ENCODE measurements at places on chromosomes 1 and 21.

DNA sequence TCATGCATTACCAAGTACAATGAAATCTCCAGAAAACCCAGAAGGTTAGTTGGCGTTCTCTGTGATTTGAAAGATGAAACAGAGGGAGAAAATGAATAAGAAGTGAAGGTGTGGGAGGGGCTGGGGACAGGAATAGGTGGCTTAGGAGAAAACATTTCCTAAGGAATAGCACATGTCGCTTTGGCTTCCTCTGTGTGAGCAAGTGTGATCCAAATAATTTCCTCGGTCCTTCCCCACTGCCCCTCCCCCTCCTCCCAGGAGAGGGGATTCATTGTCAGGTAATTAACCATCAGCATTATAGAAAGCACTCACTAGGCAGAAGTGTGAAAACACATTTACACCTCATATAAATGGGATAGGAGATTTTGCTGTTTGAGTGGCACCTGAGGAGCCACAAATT lies 105.5 kb downstream of the NUF2 start:
- peak; percentile 45 for DNase-seq

DNA sequence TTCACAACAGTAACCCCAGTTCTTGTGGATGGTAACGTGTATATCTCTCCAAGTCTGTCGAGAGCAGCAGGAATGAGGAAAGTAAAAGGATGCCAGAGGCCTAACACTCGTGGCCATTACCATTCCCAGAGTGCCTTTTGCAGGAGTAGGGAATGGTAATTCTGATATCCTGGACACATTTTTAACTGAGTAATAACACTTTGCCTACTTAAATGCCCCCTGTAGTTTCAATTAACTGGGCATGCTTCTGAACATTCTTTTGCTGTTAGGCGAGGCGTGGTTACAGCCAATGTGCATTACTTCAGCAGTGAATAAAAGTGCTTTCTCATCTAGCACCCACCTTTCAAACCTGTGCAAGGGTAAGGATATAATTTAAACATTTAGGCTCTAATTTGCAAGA lies 258.5 kb upstream of the ADGRL2 start:
- DNase-seq, result no peak

DNA sequence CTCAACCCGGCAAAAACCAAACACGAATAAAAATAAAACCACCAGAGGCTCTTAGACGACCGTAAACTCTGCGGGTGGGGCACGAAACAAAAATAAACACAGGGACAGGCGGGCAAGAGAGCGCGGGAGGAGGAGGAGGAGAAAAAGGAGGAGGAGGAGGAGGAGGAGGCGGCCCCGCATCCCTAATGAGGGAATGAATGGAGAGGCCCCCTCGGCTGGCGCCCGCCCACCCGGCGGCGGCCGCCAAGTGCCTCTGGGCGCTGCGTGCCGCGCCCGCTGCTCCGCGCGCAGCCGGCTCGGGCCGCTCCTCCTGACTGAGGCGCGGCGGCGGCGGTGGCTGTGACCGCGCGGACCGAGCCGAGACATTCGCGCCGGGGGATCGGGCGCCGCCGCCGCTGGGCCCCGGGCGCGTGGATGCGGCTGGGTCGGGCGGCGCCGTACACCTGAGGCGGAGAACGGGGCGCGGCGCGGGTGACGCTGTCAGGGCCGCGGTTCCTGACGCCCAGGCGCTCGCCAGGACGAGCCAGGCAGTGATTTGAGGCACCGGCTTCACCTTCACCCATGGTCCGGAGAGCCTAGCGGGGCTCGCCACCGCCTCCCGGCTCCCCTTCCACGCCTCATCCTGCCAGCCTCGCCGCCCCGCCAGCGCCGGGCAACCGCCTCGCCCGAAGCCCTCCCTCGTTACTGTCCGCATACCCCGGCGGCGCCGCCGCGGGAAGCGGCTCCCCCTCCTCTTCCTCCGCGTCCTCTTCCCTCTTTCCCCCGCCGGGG lies at the start of gene MARK1:
TSS of gene MARK1 (plus strand) at position 229 of the 771 bp plus-strand sequence. CDS start 687 bp downstream, outside the sequence.
- peak; percentile 78 for DNase-seq

GRCh38 chr1:179366093-179366800 lies 476 bp downstream of the AXDND1 start:
- DNase-seq, result no peak

- DNase-seq, result peak; percentile 77
These were observed 506 bp downstream of the SSX2IP start for GRCh38 chr1:84689514-84690396.

DNA sequence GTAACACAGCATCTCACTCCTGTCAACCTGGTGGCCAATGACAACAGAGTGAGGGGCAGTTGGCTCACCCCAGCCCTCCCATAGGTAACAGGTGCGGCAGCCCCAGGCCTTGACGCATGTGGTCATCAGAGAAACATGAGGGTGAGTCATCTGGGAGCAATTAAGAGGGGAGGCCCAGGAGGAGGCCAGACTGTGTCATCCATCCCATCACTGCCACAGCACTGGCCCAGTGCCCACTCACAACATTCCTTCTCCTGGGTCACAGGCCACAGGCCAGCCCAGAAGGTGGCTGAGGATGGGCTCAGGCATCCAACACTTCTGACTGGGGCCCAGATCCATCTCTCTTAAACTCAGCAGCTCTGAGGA lies 17.1 kb downstream of the TEX35 start:
- DNase-seq, result no peak

- no peak for DNase-seq
These were observed 573.1 kb downstream of the USP25 start for GRCh38 chr21:16302851-16303282.

GRCh38 chr1:55313903-55314302 lies 98.7 kb upstream of the USP24 start:
- no peak for DNase-seq

DNA sequence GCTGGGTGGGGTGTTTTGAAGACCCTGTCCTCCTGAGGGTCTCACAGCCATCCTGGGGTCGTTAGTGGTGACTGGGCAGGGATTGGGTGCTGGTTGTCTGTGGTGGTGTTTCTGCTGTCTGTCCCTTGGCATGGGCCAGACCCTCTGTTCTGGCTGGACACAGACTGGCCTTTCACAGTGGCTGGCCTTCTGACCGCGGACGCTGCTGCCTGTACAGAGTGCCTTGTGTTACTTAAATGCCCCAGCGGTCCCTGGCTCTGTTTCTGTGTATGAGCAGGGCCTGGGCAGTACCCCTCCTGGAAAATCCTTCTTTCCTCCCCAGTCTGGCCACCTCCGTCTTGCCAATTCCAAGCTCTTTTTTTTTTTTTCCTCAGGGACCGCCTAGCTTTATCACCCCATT lies 50.9 kb downstream of the SH3BGR start:
- no peak for DNase-seq

DNA sequence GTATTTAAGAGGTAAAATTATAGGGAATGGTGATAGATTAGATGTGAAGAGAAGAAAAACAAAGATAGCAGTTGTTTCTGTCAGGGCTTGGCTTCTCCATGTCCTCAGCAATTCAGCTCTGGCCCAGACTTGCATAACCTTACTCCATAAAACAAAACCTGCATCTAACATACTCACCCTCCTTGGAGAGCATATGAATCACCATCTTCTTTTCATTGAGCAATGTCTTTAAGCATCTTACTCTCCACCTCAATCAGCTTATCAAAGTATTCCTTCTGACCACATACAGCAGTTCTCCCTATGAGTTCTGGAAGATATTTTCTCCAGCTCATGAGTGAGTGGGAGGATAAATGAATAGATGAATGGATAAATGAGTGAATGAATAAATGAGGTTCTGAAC lies 49.0 kb downstream of the RAB3B start:
- no peak for DNase-seq

DNA sequence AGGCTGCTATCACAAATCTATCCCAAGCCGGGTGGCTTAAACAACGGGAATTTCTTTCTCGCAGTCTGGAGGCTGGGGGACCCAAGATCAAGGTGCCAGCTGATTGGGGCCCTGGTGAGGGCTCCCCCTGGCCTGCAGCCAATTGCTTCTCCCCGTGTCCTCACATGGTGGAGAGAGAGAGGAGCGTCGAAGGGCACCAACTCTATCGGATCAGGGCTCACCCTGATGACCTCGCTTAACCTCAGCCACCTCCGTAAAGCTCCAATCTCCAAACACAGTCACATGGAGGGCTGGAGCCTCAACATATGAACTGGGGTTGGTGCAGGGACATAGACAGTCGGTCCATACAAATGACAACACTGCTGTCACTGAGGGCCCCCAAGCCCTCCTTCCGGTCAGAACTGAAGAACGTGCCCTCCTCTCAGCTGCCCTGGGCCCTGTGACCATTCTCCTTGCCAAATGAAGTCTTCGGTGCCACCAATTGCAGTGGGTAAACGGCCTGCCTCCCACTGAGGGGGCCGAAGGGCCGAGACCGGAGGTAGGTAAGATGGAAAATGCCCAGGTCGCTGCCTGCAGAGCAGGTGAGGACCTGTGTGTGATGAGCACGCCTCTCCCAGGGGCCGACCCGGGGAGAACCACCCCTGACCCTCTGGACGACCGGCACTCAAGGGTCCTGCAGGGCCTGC lies 211.0 kb downstream of the TOMM20 start:
- DNase-seq, result no peak

- peak; percentile 37 for DNase-seq
These were observed 55.8 kb upstream of the CLDN14 start for GRCh38 chr21:36535618-36536241.

GRCh38 chr1:70234733-70235132 lies 13.6 kb downstream of the SRSF11 start:
- no peak for DNase-seq

- DNase-seq, result no peak
These were observed 1.8 kb upstream of the PGBD5 start for GRCh38 chr1:230427981-230428380.

DNA sequence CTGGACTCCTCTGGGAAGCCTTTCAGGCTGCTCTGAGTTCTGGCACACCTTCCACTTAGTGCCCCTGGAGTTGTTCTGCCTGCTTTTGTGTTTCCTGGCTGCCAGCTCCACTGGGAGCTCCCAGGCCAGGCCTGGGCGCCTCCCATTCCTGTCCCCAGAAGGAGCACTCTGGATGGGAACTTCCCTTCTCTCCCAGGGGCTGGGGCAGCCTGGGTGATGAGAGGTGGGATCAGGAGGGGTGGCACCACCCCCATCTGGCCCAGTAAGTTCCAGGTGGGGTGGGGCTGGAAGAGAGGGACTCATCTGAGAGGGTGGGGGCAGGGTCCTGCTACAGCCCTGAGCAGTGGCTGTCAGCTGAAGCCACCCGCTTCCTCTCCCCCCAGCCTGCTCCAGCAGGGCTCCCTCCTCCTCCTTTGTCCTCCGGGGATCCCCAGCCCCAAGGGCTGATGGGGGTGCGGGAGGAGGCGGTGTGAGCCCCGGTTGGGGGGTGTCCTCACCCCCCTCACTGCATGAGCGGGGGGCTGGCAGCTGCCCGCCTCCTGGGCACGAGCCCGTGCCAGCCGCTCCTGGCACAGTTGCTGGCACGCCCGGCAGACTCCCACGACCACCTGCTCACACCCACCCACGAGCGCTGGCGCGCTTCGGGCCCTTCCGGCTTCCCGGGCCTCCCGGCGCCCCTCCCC lies 4.7 kb downstream of the FOXO6 start:
- no peak for DNase-seq

- no peak for DNase-seq
These were observed 466.8 kb downstream of the DSCAM start for GRCh38 chr21:40379881-40380810.

DNA sequence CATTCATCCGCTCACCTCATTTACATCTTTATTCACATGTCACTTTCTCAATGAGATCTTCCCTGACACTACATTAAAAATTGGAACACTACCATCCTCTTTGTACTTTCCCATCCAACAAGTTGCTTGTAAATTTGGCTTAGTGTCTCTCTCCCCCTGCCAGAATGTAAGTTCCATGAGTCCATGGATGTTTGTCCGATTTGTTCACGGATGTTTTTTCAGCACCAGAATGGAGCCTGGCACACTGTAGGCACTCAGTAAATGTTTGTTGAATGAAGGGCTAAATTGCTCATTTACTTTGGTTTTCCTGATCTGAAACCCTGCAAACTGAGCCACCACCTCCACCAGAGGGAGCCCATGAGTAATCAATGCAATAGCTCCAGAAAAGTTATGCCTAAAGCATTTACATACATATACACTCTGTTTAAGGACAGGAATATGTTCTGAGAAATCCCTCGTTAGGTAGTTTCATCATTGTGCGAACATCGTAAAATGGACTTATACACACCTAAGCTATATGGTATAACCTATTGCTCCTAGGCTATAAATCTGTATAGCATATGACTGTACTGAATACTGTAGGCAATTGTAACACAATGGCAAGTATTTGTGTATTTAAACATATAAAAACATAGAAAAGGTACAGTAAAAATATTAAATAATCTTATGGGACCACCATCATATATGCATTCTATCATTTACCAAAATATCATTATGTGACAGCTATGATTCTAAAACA lies 2.8 kb upstream of the EYA3 start:
- peak; percentile 60 for DNase-seq

DNA sequence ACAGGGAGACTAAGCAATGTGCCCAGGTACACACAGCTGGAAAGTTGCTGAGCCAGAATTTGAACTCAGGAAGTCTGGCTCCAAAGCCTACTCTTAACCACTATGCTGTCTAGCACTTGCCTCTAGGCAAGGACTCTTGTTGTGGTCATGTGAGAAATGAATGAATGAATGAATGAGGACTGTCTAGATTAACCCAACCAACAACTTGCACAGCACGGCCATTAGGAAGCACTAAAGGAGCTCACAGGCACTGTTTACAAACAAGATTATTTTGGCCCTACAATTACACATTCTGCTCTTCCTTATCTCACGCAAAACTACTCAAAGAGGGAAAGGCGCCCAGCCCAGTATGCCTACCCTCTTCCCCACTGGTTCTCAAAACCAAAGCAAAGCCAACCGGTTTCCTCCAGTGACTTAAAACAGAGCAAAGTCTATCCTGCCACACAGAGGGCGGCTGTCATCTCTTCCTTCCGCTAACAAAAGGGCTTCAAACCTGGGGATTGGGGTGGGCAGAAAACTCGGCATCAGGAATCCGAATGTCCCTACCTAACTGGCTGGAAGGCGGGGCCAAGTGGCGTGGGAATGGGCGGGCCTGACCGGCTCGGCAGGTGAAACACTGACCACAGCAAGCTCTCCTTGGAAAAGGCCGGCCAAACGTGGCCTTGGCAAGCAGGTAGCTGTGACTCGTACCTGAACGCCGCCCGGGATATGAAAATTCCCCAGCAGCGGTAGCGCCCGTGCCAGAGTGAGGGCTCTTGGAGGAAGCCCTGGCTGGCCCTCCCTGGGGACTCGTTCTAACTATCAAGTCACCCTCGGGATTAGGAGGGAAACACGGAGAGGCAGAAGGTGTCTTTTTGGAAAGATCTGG lies 948 bp downstream of the STK40 start:
- peak; percentile 52 for DNase-seq
